CD4-positive, alpha-beta T cell treated with Interleukin-6 for 4 hours (primary cell): ENCODE measurements at places on chromosomes 5 and 9.

DNA sequence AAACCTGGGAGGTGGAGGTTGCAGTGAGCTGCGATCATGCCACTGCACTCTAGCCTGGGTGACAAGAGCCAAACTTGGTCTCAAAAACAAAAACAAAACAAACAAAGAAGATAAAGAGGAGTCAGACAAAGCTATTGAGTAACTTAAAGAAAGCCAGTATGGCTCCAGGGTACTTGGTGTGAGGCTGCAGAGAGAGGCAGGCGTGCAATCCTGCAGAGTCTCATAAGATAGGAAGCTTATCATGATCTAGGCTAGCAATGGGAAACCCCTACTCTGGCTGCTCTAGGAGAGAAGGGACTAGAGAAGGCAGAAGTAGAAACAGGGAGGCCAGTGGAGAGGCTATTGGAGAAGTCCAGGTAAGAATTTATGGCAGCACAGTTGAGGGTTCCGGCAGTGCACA lies 42.0 kb downstream of the ARRDC3 start:
- DNase-seq = no peak

DNA sequence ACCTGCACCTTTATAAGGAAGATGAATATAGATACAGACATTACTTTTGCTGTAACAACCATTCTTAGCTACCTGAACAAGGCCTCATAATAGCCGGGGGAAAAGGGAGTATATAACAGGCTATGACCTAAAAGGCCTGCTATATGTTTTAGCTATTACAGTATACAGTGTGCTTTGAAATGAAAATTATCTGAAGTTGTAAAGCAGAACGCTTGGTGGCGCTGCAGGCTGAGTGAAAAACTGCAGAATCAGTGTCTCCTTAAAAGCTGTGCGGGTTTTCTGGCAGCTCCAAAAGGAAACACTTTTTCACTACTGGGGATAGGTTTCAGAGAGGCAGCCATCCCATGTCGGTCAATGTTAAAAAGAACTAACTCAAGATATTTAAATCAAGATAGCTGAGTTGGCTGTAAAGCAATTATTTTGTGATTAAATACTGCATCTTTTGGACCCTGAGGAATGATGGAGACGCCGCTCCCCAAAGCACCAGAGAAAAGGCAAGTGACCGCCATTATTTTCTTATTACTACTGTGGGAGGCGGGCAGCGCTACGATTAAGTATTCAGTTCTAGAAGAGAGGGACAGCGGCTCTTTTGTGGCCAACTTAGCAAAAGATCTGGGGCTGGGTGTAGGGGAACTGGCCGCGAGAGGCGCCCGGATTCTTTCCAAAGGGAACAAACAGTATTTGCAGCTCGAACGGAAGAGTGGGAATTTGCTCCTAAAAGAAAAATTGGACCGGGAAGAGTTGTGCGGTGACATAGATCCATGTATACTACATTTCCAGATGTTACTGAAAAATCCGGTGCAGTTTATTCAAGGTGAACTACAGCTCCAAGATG lies 5.9 kb downstream of the PCDHB6 start:
- no peak for DNase-seq

DNA sequence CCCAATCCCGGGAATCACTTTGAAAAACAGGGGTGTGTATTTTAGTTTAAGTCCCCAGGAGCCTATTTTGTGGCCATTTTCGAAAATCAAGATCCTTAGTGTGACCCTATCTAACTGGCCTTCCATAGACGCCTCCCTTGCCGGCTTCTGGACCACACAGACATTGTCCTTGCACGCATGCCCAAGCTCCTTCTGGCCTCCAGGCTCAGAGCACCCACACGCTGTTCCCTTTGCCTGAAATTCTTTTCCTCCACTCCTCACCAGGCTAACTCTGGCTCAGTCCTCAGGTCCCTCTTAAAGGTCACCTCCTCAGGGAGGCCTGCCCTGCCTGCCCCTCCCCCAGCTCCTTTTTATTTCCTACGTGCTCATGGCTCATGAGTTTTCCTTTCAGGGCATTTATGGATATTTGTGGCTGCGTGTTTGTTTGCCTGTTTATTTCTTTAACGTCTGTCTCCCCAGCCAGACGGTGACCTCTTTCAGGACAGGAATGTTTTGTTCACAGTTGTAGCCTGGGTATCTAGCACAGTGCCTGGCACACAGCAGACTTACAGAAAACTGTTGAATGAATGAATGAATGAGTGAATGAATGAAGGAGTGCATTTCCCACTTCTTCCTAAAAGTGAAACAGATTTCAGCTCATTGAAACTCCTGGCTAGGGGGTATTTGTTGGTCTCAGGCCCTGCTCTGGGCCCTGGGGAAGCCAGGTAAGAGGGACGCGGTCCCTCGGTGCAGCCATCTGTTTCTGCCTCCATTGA lies 79.1 kb upstream of the IER5L start:
- no peak for DNase-seq

DNA sequence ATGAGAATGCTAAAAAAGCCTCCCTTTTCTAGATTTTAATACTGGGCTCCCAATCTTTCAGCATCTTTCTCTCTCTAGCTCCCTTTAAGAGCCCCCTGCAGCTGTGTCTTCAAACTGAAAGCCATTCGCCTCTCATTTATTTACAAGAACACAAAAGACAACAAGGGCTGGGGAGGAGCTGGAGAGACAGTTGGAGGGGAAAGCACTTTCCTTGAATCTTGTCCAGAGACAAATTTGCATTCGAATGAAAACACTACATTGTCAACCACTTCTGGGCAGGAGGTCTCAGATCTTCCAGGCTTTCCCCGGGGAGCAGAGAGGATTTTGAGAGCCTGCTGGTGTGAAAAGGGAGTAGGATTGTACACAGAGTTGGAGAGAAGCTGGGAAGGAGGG lies 518.3 kb downstream of the CTNND2 start:
- DNase-seq = no peak

GRCh38 chr5:2752059-2752820 lies 763 bp upstream of the IRX2 start:
- no peak for DNase-seq

DNA sequence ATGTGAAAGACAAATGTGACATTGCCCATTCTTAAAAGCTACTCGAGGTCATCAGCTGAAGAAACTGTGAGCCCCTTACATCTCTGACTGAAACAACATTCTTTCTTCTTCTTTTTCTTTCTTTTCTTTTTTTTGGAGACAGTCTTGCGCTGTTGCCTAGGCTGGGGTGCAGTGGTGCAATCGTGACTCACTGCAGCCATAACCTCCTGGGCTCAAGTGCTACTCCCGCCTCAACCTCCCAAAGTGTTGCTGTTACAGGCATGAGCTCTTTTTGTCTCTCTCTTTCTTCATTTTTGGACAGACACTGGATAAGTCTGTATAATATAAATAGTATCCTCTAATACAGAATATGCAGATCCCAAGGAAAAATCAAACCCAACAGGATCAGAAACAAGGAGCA lies 263.7 kb upstream of the KLF9 start:
- DNase-seq = no peak

- no peak for DNase-seq
These were observed 90.5 kb downstream of the RASEF start for GRCh38 chr9:82972446-82972845.

DNA sequence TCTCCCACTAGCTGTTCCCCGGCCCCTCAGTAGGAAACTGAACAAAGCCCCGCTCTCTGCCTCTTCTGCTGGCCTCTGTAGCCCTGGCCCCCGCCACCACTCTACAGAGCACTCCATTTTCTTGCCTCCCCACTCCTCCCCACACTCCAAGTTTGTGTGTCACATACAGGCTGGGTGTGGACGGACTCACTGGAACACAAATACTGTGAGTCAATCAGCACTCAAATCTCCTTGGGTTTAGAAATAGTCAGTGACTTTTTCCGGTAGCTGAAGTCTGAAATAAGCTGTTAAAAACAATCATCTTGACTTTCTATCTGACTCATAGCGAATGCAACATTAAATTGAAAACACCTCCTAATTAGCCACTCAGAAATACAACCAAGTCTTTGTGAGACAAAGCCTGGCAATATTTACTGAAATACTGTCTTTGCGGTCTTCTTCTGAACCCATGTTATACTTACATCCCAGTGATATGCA lies 122.5 kb downstream of the LHFPL2 start:
- DNase-seq = no peak

DNA sequence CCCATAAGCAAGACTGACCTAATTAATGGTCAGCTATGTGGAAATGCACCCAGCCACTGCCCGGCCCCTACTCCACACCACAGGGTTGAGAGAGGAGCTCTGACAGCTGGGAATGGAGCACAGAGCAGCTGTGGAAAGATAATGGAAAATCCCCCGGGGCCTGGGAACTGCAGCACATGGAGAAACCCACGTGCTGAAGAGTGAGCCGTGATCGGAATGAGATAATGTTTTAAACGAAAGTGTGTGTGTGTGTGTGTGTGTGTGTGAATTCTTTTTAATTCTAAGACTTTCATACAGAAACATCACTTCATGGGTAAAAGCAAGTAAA lies 13.1 kb upstream of the SLC12A7 start:
- no peak for DNase-seq

GRCh38 chr5:123367739-123368138 lies 55.5 kb downstream of the CEP120 start:
- DNase-seq = no peak

GRCh38 chr9:121312169-121312568 lies 44.2 kb downstream of the GSN start:
- DNase-seq = no peak

DNA sequence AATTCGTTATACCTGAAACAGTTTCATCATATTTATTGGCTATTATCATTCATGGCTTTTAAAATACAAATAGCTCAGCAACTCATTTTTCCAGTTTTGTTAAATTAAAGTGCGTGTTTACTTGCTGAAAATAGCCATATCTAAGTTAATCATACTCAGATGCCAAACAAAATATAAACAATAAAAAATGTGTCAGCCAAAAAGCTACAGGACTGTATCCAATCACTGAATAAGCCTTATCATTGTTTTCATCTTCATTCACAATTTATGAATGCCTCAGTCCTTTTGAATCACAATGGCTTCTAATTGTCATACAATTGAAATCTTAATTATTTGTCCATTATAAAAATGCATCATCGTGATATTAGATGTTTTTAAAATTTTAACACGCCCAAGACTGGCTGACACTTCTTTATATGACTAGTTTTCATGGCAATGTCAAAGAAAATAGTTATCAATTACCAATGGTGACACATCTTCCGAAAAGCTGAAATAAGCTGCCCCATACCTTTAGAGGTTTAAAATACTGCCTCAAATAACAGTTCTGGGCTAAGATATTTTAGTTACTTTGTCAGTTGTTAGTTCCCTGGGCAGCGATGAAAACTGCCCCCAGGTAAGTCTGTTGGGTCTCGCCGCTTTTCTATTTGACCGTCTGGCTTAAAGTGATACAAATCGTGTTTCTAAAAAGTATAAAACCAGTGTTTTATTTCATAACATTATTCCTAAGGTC lies 1.8 kb downstream of the NFIB start:
- DNase-seq = no peak

GRCh38 chr5:114360816-114361723 lies 800 bp upstream of the KCNN2 start:
- no peak for DNase-seq

DNA sequence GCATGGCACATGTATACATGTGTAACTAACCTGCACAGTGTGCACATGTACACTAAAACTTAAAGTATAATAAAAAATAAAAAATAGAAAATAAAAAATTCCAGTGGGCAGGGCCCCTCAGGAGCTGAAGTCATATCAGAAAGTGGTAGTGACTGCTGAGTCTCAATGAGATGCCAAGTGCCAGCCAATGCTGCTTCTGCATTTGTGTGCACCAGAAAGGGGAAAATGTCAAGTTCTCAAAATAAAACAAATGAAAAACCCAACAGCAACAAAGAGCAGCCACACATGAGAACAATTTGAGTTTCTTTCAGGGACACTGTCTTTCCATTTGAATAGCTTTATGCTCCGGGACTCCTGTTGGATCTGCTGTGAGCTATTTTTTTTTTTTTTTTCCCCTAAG lies 117.2 kb upstream of the CCDC112 start:
- DNase-seq = no peak

GRCh38 chr9:134267881-134268724 lies 58.2 kb upstream of the RXRA start:
- no peak for DNase-seq

GRCh38 chr9:16103620-16104397 lies 551.0 kb downstream of the CCDC171 start:
- DNase-seq = no peak
